Hematopoietic multipotent progenitor cell (in vitro differentiated cells): ENCODE measurements at places on chromosomes 7 and 10.

DNA sequence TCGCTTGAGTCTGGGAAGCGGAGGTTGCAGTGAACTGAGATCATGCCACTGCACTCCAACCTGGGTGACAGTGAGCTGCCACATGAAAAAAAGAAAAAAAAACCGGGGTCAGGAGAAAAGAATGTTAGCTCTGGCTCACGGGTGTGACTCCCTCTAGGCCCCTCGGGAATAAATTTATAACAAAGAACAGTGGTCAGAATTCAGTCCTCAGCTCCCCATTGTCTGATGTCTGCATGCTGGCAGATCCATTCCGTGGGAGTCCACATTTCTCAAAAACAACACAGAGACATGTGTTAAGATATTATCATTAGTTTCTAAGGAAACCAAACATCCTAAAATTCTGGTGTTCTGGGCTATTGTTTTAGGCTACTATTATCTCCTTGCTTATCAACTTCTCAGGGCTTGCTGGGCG lies 90.6 kb downstream of the MARCHF5 start:
- DNase-seq: no peak

DNA sequence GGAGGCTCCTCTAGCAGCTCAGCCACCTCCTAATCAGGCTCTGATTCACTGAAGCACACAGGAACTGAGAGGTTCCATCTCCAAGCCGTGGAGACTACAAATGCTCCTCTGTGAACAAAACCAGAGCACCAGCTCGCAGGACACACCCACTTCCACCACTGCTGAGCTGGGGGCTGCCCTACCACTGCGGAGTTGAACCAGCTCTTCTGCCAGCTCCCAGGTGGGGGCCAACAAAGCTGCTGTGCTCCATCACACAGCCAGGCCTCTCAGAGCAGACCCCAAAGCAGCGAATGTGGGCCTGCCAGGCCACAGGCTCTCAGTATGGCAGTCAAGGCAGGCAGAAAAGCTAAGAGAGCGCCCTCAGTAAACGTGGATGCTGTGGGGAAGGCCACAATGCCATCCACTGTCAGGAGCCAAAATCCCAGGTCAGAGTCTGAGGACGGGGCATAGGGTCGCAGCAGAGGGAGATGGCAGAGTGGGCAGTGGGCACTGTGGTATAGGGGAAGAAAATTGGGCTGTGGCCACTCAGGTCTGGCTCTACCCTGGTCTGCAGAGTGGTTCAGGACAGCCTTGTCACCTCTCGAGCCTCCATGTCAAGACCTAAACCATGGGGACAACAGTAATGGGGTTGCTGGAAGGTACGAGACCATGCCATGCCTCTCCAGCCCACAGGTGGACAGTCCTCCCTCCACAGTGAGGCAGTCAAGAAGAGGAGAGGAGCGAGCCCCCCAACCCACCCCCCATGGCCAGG lies 82.1 kb downstream of the GRID1 start:
- no peak for DNase-seq

DNA sequence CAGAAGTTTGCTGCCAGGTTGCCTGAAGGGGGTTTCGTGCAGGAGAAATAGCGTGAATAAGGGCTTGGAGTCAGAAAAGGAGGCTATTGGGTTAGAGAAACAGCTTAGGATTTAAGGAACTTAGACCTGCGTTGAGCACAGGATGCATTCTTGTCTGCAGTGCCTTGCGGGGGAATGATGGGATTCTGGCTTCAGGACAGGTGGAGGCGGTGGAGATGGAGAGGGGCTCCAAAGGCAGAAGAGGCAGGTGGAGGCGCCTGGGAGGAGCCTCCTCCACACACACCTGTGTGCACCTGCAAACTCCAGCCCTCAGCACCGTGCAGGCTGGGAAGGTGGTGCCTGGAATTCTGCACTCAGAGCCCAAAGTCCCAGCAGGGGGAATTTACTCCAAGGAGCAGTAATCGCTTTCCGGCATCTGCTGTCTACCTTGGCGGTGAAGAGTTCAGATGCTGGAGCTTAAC lies 1.8 kb downstream of the CLIP2 start:
- no peak for DNase-seq

- DNase-seq: peak; percentile 68
Measured at GRCh38 chr7:12719981-12720865, 32.8 kb downstream of the ARL4A start.

- DNase-seq: no peak
Measured at GRCh38 chr7:47948141-47948790, at the start of gene PKD1L1. TSS of gene PKD1L1 (minus strand) at chr7:47948466. CDS start at chr7:47948440, 26 bp downstream.

DNA sequence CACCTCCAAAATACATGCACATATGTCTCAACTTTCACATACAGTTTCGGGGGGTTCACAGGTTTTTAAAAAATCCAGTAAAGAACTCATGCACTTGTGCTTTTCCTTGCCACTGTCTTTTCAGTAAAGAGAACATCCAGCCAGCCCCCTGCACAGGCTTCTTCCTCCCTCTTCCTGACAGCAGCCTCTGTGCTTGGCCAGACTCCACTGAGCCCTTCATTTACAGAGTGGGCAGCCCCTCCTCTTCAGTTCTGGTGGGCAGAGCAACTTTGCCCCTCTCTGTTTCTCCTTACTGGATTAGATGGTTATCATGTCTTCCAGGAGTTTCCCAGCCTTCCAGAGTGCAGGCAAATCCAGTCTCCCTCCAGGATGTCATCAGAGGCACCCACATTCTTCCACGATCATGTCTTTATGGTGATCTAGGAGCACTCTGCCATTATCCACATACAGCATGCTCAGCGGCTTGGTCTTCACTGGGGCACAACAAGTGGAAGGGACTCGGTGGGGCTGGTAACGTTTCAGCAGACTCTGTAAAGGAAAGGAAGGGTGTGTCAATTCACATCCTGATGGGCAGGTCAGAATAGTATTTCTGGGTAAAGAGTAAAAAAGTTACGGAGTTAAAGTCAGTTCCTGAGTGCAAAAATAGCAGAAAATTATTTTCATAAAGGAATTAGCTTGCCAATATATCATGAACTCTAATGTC lies 8.8 kb downstream of the NODAL start:
- DNase-seq: no peak

DNA sequence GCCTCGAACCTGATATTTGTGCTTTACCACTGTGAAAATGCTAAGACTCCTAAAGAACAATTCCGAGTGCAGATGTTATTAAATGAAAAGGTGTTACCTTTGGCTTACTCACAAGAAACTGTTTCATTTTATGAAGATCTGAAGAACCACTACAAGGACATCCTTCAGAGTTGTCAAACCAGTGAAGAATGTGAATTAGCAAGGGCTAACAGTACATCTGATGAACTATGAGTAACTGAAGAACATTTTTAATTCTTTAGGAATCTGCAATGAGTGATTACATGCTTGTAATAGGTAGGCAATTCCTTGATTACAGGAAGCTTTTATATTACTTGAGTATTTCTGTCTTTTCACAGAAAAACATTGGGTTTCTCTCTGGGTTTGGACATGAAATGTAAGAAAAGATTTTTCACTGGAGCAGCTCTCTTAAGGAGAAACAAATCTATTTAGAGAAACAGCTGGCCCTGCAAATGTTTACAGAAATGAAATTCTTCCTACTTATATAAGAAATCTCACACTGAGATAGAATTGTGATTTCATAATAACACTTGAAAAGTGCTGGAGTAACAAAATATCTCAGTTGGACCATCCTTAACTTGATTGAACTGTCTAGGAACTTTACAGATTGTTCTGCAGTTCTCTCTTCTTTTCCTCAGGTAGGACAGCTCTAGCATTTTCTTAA lies 47.7 kb downstream of the MINPP1 start:
- no peak for DNase-seq

GRCh38 chr10:43905512-43906236 lies 257.0 kb upstream of the ZNF32 start:
- no peak for DNase-seq

- DNase-seq: no peak
Measured at GRCh38 chr7:69768986-69769595, 170.8 kb downstream of the AUTS2 start.

- DNase-seq: no peak
Measured at GRCh38 chr7:73354821-73355220, 26.9 kb downstream of the FKBP6 start.

- no peak for DNase-seq
Measured at GRCh38 chr7:132655131-132655727, 79.0 kb upstream of the PLXNA4 start.

DNA sequence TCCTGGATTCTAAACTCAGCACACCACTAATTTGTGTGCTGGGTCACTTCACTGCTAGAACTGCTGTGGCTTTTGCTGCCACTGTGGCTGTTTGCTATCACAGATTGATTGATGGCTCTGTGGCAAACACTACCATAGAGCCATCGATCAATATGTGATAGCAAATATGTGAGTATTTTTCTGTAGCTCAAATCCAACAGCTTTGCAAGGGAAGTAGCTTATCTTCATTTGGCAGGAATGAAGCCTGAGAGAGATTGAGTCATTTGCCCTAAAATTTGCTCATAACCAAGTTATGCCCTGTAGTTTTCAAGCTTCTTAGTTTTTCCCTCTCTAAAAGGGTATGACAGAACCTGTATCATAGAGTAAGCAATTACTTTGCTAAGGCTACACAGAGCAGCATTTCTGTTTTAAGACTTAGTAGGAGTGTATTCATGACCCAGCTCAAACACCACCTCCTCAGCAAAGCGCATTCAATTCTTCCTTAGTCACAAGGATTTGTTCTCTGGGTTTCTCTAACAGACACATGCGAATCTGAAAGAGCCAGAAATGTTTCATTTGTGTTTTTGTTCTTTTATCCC lies 43.1 kb downstream of the MINPP1 start:
- no peak for DNase-seq

GRCh38 chr10:1896153-1896552 lies 158.8 kb upstream of the ADARB2 start:
- no peak for DNase-seq

GRCh38 chr10:20911626-20912025 lies 14.5 kb upstream of the NEBL start:
- DNase-seq: no peak

GRCh38 chr10:98609265-98609664 lies 162.5 kb upstream of the HPS1 start:
- no peak for DNase-seq

DNA sequence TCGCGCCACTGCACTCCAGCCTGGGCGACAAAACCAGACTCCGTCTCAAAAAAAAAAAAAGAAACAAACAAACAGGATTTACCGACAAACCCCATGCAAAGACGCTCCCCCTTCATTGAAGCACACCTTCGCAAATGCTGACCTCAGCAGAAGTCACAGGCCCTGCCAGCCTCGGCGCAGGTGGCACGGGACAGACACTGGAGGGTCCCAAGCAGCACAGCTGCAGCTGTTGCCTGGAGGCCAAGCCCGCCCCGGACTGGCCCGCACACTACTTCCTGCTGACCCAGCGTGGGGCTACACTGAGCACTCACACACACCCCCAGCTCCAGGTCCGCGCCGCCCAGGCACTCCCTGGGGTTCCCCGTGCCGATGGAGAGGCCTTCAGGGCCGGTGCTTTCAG lies 31.2 kb downstream of the SNX8 start:
- DNase-seq: no peak

- DNase-seq: no peak
Measured at GRCh38 chr10:106872176-106872575, 292.3 kb downstream of the SORCS1 start.

DNA sequence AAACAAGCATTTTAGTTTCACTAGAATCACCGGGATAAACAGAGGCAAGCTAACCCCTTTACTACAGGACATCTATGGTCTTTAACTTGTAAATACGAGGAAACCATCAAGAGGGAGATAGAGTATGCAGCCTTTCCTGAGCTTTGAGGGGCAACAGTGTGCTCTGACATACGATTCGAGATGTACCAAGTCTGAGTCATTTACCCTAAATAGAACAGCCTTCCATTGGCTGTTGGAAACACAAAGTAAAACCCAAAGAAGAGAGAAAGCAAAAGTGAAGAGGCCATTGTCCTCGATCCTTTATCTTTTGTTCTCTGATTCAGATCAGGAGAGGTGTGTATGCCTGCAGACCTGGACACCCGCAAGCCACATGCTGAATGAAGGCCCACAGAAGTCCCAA lies 289.5 kb downstream of the KCNMA1 start:
- no peak for DNase-seq

DNA sequence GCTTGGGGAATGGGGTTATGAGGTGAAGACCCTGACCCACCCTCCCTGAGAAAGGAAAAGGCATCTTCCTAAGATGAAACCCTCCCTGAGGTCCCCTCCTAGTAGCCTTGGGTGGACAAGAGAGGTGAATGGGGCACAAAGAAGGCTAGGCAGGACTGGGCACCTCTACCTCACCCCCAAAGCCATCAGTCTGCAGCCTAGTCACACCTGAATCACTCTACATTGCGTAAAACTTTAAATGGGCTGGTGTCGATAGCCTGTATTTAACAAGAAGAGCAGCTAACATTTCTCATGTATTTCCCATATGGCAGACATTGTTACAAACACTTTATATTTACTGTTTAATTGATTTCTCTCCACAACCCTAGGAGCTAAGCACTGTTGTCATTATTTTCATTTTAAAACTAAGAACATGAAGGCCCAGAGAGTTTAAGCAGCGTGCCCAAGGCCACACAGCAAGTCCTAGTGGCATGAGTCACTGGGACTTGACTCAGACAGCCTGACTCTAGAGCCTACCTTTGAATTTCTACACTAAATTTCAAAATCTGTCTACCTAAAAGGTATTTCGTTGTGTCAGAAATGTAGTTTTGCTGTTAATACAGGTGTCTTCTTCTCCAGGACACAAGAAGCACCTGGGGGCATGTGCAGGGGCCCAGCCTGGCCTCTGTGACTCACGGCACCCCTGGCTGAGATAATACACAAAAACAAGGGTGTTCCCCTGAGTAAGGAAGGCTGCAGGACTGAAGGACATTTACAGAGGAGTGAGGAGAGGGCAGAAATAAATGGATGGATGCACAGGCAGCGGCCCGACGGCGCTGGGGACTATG lies 3.4 kb downstream of the AOC1 start:
- no peak for DNase-seq

GRCh38 chr10:46553238-46554049 lies 3.0 kb downstream of the GPRIN2 start:
- DNase-seq: no peak

DNA sequence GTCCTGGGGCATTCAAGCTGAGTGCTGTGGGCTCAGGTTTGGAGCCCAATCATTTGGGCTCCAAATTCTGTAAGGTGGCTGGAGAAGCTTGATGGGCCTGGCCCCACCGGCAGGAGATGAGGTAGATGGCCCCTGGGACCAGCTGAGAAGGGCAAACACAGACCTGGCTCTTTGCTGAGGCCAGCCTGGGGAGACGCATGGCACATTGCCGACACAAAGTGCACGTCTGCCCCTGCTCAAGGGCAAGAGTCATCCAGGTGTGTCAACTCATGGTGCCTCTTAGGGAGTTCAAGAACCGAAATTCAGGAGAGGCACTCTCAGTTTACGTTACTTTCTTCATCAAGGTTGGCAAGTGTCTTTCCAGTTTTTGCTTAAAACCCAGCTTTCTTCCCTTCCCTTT lies 227.5 kb downstream of the LRMDA start:
- no peak for DNase-seq

DNA sequence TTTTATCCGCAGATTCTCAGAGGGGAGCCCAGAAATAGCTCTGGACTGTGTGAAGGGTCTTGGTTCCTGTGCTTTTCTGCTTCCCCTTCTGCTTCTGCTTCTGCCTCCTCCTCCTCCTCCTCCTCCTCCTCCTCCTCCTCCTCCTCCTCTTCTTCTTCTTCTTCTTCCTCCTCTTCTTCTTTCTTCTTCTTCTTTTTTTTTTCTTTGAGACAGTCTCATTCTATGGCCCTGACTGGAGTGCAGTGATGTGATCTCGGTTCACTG lies 11.6 kb downstream of the PDZD7 start:
- no peak for DNase-seq
